Sigmoid colon (tissue), 7 donors: ENCODE measurements at places on chromosomes 16 and 17.

GRCh38 chr16:3009568-3010390, 2.9 kb upstream of the CLDN9 start:
- no peak for DNase-seq

GRCh38 chr16:2591476-2592240, 53.8 kb downstream of the PDPK1 start:
- no peak for DNase-seq

DNA sequence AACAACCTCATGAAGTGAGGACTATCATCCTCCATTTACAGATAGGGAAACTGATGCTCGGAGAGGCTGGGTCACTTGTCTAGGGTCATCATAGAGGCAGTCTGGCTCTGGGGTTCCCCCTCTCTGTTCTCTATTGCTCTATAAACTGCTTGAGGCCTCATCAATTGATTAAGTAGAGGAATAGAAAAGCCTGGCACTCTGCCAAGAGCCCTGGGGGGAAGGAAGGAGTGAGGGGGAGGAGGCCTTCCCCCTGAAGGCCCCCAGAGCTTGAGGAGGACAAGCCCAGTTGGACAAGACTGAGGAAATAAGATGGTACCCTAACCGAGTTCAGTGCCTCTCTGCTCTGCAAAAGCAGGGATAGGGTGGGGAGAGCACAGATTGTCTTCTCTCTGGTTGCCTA, 21.0 kb downstream of the SDK2 start:
- no peak for DNase-seq

GRCh38 chr17:17663160-17664063, 17.8 kb upstream of the RAI1 start:
- DNase-seq, result peak; percentile 77

GRCh38 chr17:39283098-39283497, 57.4 kb upstream of the STAC2 start:
- no peak for DNase-seq

- no peak for DNase-seq
Measured at GRCh38 chr17:61449707-61450640, 2.2 kb upstream of the TBX4 start.

DNA sequence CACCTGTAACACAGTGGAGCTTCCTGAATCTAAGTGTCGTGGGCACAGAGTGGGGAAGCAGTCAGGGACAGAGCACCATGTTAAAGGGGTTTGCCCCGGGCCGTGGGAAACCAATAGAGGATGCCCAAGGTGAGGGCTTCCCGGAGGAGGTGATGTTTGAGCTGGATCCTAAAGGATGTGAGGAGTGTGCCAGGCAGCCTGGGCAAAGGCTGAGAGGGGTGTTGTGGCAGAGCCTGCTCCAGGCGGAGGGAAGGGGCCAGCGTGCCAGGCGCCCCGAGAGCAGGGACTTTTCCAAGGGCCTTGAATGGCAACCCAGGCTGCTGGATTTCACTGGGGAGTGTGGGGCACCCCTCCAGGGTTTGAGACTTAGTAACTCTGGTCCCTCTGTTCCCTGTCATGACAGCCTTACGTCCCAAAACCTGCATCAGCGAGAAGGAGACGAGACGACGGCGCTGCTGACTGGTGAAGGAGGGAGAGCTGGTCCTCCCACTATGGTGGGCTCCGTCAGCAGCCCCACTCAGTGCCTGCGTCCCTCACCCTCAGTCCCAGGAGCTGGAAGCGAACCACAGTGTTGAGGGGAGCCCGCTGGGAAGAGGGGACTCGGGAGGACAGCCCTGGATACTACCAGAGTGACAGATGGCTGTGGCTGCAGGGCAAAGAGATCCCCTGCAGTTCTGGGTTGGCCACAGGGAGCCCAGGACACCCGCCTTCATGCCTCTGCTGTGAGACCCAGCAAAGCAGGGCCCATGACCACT, 228.4 kb downstream of the KATNIP start:
- DNase-seq, result no peak

GRCh38 chr16:69114976-69115355, 9.5 kb downstream of the HAS3 start:
- DNase-seq, result peak; percentile 32

DNA sequence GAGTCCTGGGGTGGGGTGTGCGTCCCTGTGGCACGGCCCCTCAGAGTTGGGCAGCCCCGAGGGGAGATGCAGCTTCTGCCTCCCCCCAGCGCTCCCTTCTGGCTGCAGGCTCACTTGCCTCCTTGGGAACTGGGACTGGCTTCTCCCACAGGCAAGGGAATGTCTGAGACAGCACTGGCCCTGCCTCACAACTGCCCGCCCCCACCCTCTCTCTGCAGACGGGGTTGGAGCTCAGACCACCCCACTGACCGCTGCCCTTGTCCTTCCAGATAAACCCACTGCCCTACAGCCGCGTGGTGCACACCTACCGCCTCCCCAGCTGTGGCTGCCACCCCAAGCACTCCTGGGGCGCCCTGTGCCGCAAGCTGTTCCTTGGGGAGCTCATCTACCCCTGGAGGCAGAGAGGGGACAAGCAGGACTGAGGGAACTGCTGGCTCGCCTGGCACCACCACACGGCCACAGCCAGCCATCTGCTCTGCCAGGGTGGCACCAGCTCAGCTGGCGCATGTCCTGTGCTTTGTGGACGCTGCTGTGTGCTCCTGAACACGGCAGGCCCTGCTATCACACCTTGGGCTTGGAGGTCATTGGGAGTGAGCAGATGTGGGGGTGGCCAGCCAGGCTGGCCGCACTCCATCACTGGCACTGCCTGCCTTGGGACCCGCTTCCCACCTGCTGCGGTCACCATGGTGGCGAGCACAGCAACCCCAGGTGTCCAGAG, 7.1 kb upstream of the RAB40C start:
- no peak for DNase-seq

DNA sequence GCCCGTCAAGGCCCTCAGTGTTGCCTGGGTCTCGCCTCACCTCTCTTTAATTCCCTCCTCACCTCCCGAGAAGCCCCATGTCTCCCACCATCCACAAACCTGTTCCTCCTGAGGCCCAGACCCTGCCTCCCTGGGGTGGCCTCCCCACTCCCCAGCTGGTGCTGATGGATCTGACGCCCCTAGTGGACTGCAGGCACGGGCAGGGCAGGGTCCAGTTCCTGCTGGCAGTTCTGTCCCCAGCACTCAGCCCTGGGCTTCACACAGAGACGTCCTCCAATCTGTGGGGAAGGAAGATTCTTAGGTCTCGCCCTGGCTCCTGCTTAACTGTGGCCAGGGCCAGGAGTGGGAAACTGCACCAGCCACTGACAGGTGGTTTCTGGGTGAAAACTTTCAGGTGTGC, 108.8 kb downstream of the AMFR start:
- DNase-seq, result no peak

GRCh38 chr16:66695471-66695934, 1.0 kb downstream of the CMTM4 start:
- no peak for DNase-seq

DNA sequence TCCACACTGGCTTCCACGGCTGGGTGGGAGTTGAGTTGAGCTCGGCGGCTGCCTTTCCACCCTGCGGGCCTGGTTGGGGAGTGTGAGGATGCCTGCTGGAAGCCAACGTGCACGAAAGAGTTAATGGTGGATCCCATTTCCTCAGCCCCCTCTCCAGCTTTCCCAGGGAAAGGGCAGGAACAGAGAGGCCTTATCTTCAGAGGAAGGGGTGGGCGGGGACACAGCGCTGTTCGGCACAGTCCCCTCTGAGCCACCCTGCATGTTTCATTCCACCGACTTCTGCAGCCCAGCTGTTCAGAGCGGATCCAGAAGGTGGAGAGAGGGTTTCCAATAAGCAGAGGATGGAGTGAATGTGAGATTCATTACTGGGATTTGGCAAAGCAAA, 295.3 kb downstream of the SEC14L1 start:
- no peak for DNase-seq
